HuH-7 (cell line): ENCODE measurements at places on chromosomes 1 and 21.

GRCh38 chr1:53835491-53835890, 2.6 kb downstream of the NDC1 start:
- DNase-seq: no peak

GRCh38 chr1:226662642-226663326, 76.3 kb downstream of the ITPKB start:
- no peak for DNase-seq

DNA sequence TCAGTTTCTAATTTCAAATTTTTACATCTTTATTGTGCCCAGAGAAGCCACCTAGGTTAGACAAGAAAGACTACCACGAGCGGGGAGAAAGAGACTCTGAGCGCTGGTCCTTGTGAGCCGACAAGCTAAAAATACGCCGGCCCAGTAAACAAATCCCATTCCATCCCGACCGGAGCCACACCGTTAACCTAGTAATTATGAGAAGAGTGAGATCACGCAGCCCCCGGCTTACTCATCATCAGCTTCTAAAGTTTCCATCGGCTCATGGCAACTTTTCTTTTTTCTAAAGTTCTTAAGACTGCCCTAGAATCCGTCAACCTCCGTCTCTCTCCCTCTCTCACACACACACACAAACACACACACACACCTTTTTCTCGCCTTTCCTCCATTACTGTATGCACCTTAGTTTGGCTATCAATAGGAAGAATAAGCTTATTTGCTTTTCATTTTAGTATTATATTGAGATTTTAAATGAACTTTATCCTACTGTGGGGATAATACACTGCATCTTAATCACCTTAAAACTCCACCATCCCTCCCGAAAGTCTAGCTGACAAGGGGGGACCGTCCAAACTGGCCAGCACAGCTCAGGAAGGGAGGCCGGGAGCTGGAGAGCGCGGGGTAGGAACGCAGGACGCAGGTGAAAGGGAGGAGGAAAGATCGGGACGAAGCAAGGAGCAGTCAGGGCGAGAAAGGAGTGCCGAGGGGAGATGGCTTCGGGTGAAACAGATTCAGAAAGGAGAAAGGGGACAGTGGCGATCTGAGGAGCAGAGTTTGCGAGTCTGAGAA, 728 bp downstream of the OTUD7B start:
- peak; percentile 32 for DNase-seq

DNA sequence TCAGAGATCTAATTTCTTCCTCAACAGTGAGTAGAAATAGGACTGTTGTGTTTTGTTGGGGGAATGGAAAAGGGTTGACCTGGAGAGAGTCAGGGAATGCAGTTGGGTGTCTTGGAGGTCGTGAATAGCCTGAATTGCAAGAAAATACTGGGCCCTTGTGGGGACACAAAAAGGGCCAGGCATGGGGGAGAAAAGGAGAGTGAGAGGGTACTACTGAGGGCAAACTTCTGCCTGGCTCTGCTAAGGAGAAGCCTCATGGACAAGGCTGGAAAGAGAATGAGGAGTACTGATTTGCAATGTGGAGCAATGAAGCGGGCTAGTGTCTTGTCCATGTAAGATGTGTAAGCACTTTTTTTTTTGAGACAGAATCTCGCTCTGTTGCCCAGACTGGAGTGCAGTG, 96.2 kb upstream of the IRF2BP2 start:
- no peak for DNase-seq

- no peak for DNase-seq
Observed at GRCh38 chr1:198934901-198935305, 296.1 kb downstream of the PTPRC start.

GRCh38 chr1:218219460-218219859, 65.6 kb upstream of the RRP15 start:
- no peak for DNase-seq
